ENCODE measurements at places on chromosomes 5 and 9.

DNA sequence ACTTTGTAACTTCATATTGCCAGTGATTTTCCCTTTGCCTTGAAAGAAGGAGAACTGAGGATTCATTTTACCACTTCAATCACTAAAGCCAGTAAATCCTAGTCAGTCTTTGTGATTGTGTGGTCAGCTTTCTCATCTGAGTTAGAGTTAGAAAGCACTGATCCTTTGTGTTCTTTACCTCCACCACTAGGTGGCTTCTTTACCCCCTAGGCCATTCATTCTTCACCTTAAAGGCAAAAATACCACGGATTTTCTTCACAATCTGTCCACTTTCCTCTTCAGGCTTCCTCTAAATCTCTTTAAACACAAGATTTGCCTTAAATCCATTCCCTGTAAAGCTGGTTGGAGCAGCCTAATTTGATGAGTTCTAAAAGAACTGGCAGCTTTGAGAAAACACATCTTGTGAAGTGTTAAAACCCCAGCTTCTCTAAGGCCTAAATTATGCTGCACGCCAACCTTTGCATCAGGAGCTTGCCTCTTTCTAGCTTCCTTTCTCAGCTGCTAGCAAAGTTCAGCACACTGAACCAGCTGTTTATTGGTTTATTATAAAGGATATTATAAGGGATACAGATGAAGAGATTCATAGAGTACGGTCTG is 20.4 kb downstream of the BDP1 start:
- no peak for DNase-seq

- peak; percentile 63 for DNase-seq
Measured at GRCh38 chr9:92808726-92809451, 44.3 kb upstream of the BICD2 start.

GRCh38 chr9:97524424-97524823 is 23.0 kb downstream of the TMOD1 start:
- no peak for DNase-seq

GRCh38 chr5:60700416-60700757 is 421 bp upstream of the DEPDC1B start:
- DNase-seq = peak; percentile 7

DNA sequence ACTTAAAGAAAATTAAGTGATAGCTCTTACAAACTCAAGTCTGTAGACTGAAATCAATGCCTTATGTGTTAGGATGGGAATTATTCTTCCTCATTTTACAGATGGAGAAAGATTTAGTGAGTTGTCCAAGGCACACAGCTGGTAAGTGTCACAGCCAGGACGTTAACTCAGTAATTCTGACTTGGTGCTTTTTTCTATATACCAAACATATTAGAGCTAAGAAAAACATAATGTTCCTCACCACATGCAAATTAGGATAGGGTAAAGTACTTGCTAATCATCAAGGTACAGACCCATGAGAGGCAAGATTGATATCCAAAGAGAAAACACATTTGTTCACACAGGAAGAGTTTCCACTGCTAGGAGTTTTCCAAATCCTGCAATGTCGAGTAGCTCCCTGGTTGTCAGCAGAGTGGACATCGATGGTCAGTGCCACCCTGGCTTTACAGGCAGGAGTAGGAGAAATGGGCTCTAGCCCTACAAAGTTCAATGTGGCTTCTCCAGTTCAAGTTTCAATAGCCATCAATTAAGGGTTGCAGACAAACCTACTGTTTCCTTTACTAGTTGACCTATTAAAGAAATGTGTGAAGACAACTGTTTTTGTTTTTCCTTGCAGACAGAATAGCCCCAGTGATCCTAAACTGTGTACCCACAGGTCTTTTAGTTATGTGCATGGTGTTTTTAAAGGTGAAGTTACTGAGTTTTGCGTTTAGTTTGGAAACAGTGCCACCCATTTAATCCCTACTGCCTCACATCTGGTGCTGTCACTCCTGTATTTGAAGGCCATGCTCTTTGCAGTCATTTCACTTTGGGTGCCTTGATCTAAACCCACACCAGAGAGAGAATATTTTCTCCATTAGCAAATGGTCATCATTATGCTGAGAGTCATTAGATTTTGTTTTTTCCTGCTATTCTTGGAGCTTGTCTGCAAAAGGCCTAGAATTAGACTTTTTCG is 460.8 kb upstream of the SMARCA2 start:
- DNase-seq = no peak

DNA sequence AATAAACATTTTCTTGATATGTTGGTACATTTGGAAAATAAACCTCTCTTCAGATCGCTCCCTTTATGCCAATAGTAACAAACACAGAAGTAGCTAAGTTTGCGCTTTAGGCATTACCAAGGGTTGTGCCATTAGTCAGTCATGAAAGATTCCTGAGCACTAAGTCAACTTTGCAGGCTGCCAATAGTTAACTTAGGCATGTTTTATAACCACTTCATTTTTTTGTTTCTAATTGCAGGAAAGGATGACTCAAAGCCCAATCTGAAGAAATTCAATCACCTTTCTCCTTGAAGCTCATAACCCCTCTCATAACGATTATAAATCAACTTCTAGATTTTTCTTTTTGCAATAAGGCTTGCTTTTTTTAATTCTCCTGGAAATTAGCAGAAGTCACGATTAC is 517.0 kb downstream of the AGTPBP1 start:
- DNase-seq = no peak

DNA sequence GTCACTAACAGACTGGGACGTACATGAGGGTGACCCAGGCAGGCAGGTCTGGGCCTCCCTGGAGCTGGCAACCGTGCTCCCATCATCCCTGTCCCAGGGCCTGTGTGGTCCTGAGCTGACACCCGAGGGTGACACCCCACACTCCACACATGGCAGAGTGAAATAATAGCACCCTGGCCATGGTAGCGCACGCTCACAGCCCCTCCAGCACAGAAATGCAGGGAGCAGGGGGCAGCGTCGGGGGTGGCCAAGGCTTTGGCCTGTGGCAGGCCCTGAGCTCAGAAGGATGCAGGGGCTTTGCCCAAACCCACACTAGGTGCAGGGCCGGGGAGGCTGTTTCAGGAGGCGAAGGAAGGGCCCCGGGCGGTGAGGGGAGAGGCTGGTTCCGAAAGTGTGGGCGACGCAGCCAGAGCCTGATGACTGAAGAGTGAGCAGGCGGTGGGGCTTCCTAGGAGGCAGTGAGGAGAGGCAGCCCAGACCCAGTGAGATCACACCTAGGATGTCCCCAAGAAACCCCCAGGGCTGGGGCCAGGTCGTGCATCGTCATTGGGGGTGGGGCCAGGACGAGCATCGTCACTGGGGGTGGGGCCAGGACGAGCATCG is 12.9 kb downstream of the OR2V2 start:
- no peak for DNase-seq

DNA sequence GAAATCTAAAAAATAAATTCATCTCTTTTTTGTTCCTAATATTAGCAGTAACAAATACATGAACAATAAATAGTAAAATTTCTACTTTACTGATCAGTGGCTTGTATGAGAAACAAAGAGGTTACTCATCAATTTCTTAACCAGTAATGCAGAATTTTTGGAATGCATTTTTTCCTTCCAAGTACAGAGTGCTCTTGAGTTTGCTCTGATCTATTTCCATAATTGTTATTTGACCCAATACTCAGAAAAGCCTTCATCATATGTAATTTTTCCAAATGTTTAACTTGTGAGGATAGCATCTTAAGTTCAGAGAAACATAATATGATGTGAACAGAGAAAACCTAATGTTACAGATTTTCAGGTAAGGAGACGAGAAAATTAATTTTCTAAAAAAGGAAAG is 47.3 kb downstream of the FBN2 start:
- no peak for DNase-seq

GRCh38 chr5:76199336-76200318 is 116.4 kb downstream of the SV2C start:
- no peak for DNase-seq

- DNase-seq = no peak
Measured at GRCh38 chr9:128550770-128551656, 1.4 kb upstream of the SPTAN1 start.

DNA sequence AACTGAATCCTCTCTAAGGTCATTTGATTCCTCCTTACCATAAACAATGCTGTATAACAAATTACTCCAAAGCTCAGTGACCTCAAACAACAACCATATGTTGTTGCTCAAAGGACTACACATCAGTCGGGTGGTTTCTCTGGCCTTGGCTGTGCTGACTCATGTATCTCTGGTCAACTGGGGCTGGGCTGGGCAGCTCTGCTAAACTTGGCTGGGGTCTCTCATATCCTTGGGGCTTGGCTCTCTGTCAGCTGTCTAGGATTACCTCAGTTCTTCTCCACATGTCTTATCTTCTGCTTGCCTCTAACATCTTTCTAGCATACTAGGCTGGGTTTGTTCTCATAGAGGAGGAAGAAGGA is 86.4 kb downstream of the GALNT10 start:
- DNase-seq = no peak

GRCh38 chr9:112332977-112333638 is at the start of gene PTBP3:
TSS of gene PTBP3 (minus strand) at chr9:112333619. CDS start at chr9:112297865, 35,754 bp downstream.
- DNase-seq = peak; percentile 75

DNA sequence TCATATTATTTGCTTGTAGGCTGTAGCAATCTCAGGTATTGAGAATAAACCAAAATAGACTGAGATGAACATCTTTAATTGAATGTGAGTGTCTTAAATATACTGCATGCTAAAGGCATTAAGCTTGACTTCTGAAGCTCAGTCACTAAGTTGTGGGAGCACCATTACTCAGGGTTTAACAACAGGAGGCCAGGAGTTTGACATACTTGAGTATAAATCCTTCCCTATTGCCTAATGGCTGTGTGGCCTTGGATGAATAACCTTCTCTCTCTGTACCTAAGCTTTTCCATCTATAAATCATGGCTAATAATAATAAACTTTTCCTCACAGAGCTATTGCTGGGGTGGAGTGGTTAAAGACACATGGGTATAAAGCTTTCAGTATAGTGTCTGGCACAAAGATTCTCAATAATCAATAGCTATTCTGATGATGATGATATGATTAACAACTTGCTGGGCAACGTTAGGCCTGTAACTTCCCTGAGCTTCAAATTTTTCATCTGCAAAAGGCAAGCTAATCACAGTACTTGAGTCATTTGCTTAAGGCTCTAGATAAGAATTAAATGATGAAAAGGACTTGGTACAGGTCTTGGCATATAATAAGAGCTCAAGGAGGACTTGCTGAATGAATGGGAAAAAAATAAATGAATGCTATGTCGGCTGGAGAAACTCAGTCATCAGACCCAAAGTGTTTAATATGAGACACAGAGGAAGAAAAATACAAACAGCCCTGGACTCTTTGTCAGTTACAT is 174.0 kb upstream of the IL12B start:
- DNase-seq = no peak

- no peak for DNase-seq
Measured at GRCh38 chr9:117644932-117645636, 59.1 kb upstream of the TLR4 start.

- DNase-seq = no peak
Measured at GRCh38 chr9:138077898-138078540, 200.4 kb downstream of the CACNA1B start.

GRCh38 chr5:419970-420369 is 23.0 kb upstream of the EXOC3 start:
- no peak for DNase-seq

- peak; percentile 4 for DNase-seq
Measured at GRCh38 chr5:61162832-61163567, 732 bp upstream of the SMIM15 start.

DNA sequence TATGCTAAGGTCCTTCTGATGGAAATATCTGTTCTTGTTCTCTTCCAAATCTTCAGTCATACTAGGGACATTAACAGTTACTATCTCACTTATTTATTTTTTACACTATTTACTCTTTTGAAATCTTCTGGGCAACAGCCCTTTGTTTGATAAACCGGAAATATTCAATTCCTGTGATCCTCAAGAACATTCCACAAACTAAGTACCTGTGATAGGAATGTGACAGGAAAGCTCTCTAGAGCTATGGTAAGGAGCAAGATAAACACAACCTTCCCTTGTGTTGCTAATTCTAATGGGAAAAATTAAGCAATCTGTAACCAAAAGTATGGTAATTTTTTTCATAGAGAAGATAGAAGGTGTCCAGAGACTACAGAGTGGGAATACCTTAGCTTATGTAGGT is 22.0 kb upstream of the ANKRD34B start:
- DNase-seq = no peak

- DNase-seq = no peak
Measured at GRCh38 chr9:130661451-130662098, 2.8 kb upstream of the PRDM12 start.

DNA sequence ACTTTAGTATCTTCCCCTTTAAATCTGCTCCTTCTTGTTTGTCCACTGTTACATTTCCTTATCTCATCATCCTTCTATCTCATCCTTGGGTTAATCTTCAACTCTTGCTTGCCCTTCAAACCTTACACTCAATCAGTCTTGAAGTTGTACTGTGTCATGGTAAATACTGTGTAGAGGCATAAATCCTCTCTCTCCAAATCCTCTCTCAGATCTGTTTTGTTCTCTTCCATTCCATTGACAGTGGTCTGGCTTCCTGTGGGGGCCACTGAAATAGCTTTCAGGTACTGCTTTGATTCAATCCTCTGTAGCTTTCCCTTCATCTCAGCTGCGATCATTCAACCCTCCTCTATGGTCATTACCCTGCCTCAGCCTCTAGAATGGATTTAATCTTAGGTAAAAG is 104.0 kb downstream of the PLCXD3 start:
- DNase-seq = no peak

GRCh38 chr9:114397219-114397847 is 9.6 kb upstream of the AKNA start:
- DNase-seq = no peak

GRCh38 chr5:110702300-110702699 is 24.2 kb downstream of the TMEM232 start:
- DNase-seq = no peak

- DNase-seq = no peak
Measured at GRCh38 chr9:134663753-134664415, 22.3 kb downstream of the COL5A1 start.

DNA sequence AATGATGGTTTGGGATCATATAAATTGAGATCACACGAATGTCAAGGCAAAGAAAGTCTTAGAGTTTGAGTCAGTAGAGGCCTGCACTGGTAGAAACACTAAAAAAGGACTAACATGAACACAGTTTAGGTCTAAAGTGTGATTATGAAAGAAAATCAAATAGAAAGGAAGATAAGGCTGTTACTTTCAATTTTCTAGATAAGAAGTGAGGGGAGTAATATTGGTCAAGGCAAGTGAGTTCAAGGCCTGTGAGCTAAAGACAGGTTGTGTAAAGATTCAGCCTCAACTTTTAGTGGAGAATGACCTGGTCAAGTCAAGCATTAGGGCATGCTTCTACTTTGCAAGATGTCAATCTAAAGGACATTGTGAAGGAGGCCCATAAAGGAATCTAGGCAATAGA is 19.0 kb downstream of the VLDLR start:
- no peak for DNase-seq

GRCh38 chr5:160960592-160960991 is 108.6 kb upstream of the ATP10B start:
- no peak for DNase-seq
